GM12864 (cell line): ENCODE measurements at places on chromosomes 7 and 10.

GRCh38 chr10:112308125-112308502, 24.9 kb downstream of the TECTB start:
- no peak for DNase-seq

DNA sequence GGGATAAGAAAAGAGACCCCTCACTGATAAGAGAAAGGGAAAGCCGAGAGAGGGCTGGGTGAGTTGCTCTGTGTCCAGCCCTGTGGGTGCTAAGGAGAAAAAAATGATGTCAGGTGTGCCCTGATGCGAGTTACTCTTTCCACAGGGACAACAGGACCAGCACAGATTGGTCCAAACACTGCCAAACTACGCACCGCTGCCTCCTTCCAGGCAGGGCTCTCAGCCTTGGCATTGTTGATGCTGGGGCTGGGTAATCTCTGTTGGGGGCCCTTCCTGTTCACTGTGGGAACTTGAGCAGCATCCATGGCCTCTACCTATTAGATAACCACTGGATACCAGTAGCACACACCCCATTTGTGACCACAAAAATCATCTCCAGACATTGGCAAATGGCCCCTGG, 10.3 kb upstream of the ATP6V0E2 start:
- no peak for DNase-seq

GRCh38 chr10:117804470-117805011, 242.2 kb downstream of the RAB11FIP2 start:
- DNase-seq: no peak

GRCh38 chr7:71784180-71784579, 628.0 kb downstream of the CALN1 start:
- DNase-seq: no peak

- DNase-seq: no peak
Measured at GRCh38 chr7:92432299-92432946, 14.9 kb upstream of the GATAD1 start.

- DNase-seq: no peak
Measured at GRCh38 chr10:10530313-10530712, 487.4 kb upstream of the CELF2 start.
